ENCODE measurements at places on chromosomes 2 and 18.

DNA sequence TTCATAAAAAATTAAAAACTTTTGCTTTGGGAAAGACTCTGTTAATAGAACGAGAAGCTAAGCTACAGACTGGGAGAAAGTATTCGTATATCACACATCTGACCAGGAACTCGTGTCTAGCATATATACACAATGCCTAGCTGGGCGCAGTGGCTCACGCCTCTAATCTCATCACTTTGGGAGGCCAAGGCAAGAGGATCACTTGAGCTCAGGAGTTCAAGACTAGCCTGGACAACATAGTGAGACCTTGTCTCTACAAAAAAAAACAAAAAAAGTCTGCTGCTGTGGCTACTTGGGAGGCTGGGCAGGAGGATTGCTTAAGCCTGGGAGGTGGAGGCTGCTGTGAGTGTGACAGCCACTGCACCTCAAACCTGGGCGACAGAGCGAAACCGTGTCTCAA lies 46.6 kb downstream of the EPB41L5 start:
- no peak for DNase-seq

- no peak for DNase-seq
Measured at GRCh38 chr2:65655000-65655399, 222.6 kb upstream of the SPRED2 start.

- DNase-seq, result no peak
Measured at GRCh38 chr2:35447215-35447614, 908.4 kb upstream of the CRIM1 start.

GRCh38 chr2:120600335-120600734 lies 135.3 kb upstream of the GLI2 start:
- DNase-seq, result no peak

- no peak for DNase-seq
Measured at GRCh38 chr2:54840559-54841468, 117.4 kb downstream of the EML6 start.

Data from effector CD4-positive, alpha-beta T cell (primary cell).